ENCODE measurements at places on chromosomes 7 and 10. TPM values are rescaled to one million over a fixed set of nuclear protein-coding genes. Genes with fewer than 3 reads are reported as not detected.
A peak's percentile ranks its signal among the peaks of the same experiment; 100 is the strongest.

Gene EBLN1
- total RNA-seq: not detected

Gene GPR158
- total RNA-seq: not detected

Gene PRKAR1B
- 6.6 TPM for total RNA-seq

- DNase-seq: no peak
Observed at GRCh38 chr10:75971402-75972211, 540.2 kb downstream of the LRMDA start.

- no peak for DNase-seq
Observed at GRCh38 chr10:22593026-22593425, 121.4 kb downstream of the PIP4K2A start.

GRCh38 chr10:88228130-88228529, 355.0 kb downstream of the RNLS start:
- DNase-seq: no peak

DNA sequence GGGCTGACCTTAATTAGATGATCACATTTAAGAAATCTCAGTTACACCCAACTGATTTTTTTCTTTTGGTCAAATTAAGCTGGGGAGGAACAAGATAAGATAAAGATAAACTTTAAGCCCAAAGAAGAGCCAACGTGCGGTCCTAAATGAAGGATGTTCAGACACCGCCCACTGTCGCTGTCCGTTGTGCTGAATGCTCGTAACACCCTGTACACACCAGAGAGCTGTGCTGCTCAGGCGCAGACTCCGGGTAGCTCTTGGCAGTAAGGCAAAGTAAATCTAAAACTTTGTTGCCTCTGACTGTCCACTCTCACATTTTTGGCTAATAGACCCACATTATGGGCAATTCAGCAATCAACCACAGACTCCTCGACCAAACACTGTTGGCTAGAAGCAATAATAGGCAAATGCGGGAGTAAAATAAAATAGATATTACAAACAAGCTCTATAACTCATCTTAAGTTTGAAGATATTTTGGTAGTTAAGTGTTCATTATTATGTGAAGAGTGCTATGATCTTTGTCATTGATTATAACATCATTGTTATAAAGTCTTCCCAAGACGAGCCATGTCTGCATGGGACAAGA, 57.1 kb downstream of the PLPP4 start:
- peak; percentile 47 for DNase-seq

- DNase-seq: no peak
Observed at GRCh38 chr7:53383131-53383530, 347.7 kb downstream of the POM121L12 start.

- DNase-seq: no peak
Observed at GRCh38 chr10:77478247-77478961, 159.2 kb downstream of the KCNMA1 start.

- no peak for DNase-seq
Observed at GRCh38 chr10:14926722-14927416, 27.0 kb downstream of the DCLRE1C start.

DNA sequence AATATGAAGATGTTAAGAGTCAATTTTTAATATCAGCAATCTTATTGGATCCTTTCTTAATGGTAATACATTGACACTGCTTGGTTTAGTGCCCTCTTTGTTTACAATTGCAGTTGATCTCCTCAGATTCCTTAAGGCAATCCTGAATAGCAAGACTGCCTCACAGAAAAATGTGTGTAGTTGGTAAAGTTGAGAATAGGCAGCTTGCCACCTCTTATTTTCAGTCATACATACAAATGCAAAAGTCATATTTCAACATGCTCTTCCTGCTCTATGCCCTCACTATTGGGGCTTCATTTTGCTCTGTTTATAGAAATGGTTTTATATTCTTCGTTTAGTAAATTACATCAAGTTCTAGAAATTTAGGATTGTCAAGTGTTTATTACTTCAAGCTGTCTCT, 661.1 kb upstream of the ANKRD30A start:
- no peak for DNase-seq

DNA sequence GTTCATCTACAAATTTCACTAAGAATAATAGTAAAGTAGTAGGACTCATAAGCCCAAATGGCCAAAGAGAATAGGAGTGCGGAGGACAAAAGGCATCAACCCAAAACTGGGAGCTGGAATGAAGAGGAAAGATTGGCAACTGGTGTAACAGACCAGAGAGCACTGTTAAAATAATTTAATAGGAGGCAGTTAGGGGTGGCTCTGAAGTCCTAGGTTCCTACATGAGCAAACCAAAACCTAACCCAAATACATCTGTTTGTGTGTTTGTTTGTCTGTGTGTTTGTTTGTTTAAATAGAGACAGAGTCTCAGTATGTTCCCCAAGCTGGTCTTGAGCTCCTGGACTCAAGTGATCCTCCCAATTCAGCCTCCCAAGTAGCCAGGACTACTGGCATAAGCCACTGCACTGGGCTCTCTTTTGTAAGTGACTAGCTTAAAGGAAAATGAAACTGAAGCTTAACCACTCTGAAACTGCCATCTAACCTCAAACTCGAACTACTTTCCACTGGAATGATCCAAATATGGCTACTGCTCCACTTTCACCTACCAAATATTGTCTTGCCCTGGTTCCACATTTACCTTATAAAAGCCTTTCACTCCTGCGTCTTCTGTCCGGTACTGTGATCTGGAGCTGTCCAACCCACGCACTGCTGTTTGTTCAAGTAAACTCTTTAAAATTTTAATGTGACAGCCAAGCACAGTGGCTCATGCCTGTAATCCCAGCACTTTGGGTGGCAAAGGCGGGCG, 94.9 kb downstream of the AKR1D1 start:
- no peak for DNase-seq

All from aorta (tissue), 5 donors.